ENCODE measurements at places on chromosomes 2 and 18.

- no peak for DNase-seq
Measured at GRCh38 chr2:237471438-237472186, 15.4 kb upstream of the MLPH start.

- DNase-seq, result no peak
Measured at GRCh38 chr2:18536697-18537096, 23.8 kb downstream of the RDH14 start.

- no peak for DNase-seq
Measured at GRCh38 chr2:209969692-209970091, 32.7 kb upstream of the RPE start.

DNA sequence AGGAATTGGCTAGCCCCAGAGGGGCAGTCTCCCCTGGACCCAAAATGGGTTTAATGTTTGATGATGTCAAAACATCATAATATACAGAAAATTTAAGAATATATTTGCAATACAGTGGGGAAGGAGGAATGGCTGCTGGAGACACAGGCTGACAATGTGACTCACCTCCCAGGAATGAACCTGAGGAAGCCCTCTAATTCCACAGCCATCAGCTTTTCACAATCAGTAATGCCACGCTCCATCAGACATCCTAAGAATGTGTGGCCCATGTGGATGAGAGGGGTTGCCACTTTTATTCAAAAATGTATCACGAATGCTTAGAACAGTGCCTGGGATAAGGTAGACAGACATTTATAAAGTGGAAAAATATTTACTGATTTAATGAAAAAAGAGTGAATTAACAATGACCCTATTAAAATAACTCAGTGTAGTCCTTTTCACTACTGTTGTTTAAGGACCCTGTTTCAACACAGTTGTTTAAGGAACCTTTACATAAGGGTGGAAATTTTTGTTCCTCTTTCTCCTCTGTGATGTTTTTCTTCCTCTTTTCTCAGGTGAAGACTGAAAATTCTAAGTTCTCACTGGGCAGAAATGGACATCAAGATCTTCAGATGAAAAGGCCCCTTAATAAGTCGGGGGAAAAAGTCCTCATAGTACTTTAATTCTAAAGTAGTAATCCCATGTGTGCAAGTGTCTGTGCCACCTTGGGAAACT is 17.5 kb upstream of the TMEM163 start:
- DNase-seq, result no peak

DNA sequence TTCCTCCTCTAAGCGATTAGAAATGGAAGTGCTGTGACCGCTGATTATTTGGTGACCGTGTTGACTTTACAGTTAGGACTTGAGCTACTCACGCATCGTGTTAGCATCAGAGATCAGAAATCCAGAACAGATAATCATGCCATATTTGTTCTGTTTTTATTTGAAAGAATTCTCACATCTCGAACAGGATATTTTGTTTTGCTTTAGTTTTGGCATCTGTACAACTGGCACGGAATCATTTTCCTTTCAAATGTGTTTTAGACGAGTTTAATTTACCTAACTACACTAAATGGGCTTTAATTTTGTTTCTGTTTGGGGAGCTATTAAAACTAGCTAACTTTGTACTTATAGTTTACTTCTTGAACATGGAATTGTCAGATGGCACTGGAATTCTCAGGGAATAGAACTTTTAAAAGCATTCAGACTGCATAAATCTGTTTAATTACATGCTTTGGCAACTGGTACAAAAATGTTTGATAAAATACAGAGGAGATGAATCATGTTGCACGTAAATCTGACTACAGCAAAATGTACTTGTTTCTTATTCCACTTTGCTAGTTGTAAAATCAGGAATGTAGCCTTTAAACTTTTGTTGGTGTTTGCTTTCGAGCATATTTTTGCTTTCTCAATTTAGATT is 1.4 kb downstream of the ITPRID2 start:
- DNase-seq, result no peak

DNA sequence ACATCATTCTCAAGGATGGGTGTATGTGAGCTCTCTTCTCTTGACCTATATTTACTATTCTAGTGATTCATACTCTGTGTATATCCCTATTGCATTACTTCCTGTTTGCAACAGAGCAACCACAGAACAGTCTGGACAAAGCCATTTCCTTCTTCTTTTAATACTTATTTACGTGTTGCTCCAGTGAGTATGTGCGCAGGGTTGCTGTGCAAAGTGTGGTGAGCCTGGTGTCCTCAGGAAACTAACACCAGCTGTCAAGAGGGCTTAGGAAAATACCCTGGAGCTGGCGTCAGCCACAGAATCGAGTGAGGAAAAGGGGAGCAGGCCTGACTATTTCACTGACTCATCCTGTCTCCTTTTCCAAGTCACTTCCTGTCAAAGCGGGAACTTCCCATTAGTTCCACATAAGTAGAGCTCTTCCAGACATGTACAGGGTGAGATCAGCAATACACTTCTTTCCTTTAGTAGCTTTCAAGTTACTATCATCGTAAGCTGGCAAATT is 214.1 kb upstream of the COPS8 start:
- peak; percentile 88 for DNase-seq

DNA sequence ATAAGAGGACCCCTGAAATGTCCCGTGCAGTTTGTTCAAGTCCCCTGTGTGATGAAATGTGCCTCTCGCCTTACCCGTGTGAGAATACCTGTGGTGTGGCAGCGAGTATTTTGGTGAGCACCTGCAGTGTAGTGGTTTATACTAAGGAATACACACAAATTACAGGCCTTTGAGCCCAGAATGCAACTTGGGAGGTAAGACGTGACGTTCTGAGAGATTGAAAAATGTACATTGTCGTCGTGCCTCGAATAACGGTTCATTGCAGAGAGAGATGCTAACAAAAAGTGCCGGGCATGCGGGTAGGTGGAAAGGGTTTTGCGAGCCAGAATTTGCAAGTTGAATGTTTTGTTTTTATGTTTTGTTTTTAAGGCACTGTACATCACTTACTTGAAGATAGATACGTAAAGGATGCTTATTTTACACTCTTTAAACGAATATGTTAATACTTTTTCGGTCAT is 867 bp downstream of the RBBP8 start:
- DNase-seq, result no peak

- no peak for DNase-seq
Measured at GRCh38 chr2:203878063-203878462, 10.5 kb downstream of the CTLA4 start.

GRCh38 chr2:152354069-152354755 is 19.2 kb downstream of the FMNL2 start:
- DNase-seq, result no peak

- no peak for DNase-seq
Measured at GRCh38 chr2:100247256-100248043, 74.9 kb downstream of the LONRF2 start.

GRCh38 chr18:38956068-38956467 is 1390.5 kb upstream of the CELF4 start:
- DNase-seq, result no peak

GRCh38 chr18:59712311-59712710 is 15.1 kb upstream of the CCBE1 start:
- no peak for DNase-seq

- no peak for DNase-seq
Measured at GRCh38 chr18:11963991-11964484, 17.3 kb upstream of the IMPA2 start.

GRCh38 chr2:196054631-196055030 is 14.0 kb downstream of the DNAH7 start:
- DNase-seq, result no peak

DNA sequence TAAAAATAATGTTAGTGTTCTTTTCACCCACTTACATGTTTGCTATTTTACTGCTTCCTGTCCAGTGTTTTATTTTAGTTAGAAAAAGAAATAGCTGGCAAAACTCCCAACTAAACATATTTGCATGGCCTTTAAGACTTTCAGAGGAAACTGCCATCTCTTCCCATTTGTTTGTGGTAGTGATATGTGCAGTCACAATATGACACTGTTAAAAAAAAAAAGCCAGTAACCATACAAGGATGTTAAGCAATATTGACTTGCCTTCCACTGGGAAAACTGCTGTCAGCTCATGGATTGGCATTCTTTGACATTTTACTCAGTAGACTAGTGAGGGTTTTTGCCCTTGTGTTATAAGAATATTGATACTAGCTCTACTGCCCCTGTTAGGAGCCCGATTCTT is 29.1 kb downstream of the XIRP2 start:
- DNase-seq, result no peak

DNA sequence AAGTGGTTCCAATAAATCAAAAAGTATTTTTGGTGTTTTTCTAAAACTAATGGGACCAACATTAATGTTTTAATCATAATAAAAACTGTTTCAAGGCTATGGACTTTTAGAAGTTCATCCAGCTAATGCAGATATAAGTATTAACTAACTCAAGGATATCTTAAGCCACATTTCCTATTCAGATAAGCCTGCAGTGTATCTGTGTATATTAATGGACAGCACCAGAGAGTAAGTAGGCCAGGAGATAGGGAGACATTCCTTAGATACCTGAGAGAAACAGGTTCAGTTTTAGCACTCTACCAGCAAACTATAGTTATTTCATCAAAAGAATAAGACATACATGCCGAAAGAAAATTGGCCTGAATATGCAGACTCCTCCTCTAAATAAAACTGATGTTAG is 27.3 kb downstream of the PREPL start:
- DNase-seq, result no peak

- DNase-seq, result no peak
Measured at GRCh38 chr2:112472547-112473263, 9.3 kb upstream of the TTL start.

DNA sequence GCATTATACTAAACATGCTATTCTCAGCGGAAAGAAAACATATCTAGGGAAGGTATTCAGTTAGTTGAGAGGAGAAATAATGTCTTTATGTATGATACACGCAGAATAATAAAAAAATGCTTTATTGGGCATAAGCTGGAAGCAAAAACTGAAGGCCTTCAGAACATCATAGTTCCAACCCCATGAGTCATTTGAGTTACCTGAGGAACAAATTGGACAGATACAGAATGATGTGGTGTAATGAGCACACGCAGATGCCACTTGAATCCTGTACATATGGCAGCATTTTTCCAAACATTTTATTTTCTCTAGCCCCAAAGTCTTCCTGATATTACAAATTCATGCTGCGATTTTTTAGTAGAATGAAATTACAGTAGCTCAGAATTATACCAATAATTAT is 23.2 kb upstream of the TRIB2 start:
- no peak for DNase-seq

DNA sequence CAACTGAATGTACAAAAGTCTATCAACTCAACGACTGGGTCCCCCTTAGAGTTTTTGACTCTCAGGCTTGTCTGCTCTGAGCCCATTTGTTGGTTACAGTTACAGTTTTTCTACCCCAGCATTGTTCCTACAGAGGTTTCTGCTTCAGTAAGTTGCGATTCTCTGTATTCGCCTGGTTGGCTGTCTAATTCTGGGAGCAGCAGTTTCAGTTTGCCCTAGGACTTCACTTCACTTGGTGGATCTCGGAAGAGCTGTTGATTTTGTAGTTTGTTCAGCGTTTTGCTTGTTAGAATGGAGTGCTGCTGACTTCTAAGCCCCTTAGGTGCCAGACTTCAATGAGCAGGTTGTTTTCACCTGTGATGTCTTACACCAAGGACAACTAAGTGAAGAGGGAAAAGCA is 296.5 kb upstream of the EPAS1 start:
- no peak for DNase-seq

DNA sequence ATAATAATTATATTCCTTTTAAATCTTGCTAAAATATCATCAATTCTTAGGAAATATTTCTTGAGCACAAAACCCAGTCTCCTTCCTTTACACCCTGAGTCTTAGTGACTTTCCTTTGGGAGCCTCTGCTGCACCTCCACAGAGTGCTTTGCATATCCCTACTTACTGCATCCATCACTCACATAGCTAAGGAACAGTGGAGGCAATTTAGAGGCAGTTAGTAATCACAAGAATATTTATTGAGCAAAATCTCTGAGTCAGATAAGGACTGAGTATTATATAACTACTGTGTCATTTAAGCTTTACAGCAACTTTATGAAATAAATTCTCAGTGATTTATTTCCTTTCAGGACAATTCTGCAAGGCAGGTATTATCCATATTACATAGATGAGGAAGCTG is 327.7 kb downstream of the TMX3 start:
- DNase-seq, result no peak

- DNase-seq, result no peak
Measured at GRCh38 chr2:153074207-153074606, 355.8 kb downstream of the ARL6IP6 start.

DNA sequence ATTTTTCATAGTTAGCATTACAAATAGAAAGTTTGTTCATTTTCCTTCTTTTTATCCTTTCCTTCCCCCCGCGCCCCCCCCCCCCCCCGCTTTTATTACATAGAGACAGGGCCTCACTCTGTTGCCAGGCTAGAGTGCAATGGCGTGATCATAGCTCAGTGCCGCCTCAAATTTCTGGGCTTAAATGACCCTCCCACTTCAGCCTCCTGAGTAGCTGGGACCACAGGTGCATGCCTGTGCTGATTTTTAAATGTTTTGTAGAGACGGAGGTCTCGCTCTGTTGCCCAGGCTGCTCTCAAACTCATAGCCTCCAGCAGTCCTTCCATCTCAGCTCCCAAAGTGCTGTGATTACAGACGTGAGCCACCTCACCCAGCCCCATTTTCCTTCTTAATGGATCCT is 91.2 kb upstream of the ALPP start:
- DNase-seq, result no peak

DNA sequence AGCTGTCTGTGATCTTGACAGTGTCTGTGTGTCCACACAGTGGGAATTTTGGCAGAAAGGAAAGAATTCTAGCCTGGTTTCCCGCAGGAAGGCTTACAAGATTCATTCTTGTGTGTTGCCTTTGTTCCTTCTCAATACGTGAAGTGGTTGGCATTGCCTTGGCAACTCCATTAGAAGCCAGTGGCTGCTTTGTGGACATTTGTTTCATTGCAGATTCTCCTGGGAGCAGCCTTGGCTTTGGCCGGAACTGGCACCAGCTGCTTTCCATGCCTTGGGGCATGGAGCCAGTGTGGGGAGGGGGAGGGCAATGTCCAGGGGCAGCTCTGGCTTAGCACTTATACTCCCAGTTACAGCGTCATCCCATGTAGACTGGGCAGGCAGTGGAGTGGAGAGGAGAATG is 39.4 kb downstream of the KIF5C start:
- DNase-seq, result no peak

DNA sequence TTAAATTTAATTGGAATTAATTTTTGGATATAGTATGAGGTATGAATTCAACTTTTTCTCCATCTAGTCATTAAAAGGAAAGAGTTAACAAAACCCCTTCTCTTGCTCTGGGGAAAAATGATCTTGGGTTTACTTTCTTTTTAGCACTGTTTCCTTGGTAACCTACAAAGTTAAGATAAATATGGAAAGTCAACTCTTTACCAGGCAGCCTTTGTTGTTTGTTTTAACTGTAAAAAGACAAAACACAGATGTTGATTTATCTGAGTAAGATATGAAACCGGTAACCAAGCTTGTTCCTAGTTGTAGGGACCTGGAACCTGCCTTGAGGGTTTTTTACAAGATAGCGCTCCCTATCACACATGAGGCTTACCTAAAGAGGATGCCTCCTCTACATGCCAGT is 10.1 kb upstream of the SANBR start:
- no peak for DNase-seq

- DNase-seq, result no peak
Measured at GRCh38 chr18:48409591-48410094, 460 bp upstream of the ZBTB7C start.

- peak; percentile 11 for DNase-seq
Measured at GRCh38 chr18:80253236-80253635, 5.9 kb upstream of the PARD6G start.

- DNase-seq, result no peak
Measured at GRCh38 chr18:30149585-30149984, 893.0 kb downstream of the DSC3 start.

Measured in lower leg skin (tissue), 4 donors.